ENCODE measurements at places on chromosomes 3 and 15.

GRCh38 chr3:70806556-70806955 is 494.1 kb upstream of the MDFIC2 start:
- no peak for DNase-seq

DNA sequence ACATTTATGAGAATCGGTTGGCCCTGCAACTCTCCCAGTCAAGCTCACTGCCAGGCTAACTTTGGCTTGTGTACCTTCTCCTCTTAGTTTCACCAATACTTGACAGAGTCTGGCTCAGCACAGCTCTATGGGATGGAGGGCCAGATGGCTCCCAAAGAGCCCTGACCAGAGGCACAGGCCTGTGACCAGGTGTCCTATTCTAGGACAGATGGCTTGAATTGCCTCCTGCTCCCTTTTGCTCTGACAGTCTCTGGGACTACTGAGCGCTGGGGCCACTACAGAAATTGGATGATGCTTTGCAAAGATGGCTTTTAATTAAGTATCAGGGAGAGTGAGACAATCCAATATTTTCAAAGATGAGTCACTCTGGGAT is 10.3 kb upstream of the ARID3B start:
- DNase-seq = no peak

DNA sequence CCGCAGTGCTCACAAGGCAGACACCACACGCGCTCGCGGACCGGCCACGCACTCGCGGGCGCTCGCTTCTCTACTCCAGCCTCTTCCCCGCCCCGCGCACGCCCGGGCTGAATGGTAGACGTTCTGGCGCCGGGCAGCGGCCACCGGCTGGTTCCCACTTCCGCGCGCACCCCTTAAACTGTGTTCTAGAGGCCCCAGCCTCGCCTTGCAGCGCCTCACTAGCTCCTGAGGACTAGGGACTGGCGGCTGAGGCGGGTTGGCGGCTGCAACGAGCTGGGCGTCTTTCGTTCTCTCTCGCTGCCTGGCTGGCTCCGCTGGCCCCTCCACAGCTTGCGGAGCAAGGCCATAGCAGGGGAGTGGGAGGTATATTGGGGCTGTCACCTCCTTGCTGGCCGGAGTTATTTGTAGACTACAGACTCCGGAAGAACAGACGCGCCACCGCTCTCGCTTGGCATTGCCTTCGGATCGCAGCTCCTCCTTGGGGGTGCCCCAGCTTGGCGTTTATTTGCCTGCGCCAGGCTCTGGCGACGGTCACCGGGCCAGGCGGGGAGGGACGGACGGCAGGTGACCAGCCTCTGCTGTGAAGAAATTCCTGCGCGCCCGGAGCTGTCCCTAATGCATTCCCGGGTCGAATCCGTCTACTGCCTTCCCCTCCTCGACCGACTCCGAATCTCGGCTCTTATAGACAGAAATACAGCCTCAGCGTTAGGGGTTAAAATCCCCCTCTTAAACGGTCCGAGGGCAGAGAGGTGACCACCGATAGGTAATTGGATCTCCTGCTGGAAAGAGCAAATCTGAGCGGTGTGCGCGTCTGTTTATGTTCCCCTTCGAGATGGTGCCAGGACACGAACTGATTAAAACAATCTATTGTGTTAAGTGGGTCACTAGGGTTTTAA is 1.3 kb downstream of the GREM1 start:
- DNase-seq = no peak

DNA sequence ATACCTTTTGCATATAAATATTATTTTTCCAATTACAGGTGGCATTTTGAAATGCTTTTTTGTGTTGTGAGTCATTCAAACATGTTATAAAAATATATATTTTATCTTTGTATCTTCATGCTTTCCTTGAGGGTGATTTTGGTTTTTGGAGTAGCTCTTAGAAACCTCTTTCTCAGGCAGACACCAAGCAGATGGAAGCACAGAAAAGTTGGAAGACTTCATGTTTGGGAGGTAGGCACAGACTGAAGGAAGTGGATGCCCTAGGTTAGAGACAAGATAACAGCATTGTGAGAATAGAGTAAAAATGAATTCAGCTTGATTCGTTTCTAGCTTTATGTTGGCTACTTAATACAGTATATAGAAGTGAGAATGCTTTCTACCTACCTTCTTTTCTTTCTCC is 338.3 kb downstream of the NLGN1 start:
- no peak for DNase-seq

GRCh38 chr3:169498336-169498735 is 165.2 kb downstream of the MECOM start:
- DNase-seq = no peak

Data from dorsolateral prefrontal cortex (tissue), 122 donors.